ENCODE measurements at places on chromosomes 1 and 21. TPM values are rescaled to one million over a fixed set of nuclear protein-coding genes. Genes with fewer than 3 reads are reported as not detected.

The TP73 gene
- 1.0 TPM for total RNA-seq

The PPIH gene
- 38.5 TPM for total RNA-seq

The VAV3 gene
- 31.6 TPM for total RNA-seq

The CLDN19 gene
- not detected for total RNA-seq

The NUAK2 gene
- total RNA-seq = 29.6 TPM

The DYNLT4 gene
- 1.2 TPM for total RNA-seq

The DCST1 gene
- total RNA-seq = not detected

The LRRN2 gene
- total RNA-seq = 2.6 TPM

The SPATA6 gene
- 34.9 TPM for total RNA-seq

The GPR37L1 gene
- total RNA-seq = not detected

The GSTM2 gene
- total RNA-seq = 100 TPM

The DIO1 gene
- not detected for total RNA-seq

The FOXO6 gene
- 0.46 TPM for total RNA-seq

The NPPB gene
- total RNA-seq = not detected

The LYST gene
- total RNA-seq = 113 TPM

The RAB7B gene
- total RNA-seq = 1.0 TPM

The MRPL37 gene
- 44.1 TPM for total RNA-seq

The NR1I3 gene
- not detected for total RNA-seq

The DDX20 gene
- total RNA-seq = 38.3 TPM

The CLCA4 gene
- not detected for total RNA-seq

The CCDC17 gene
- 4.7 TPM for total RNA-seq

The OR2L5 gene
- 0.98 TPM for total RNA-seq

The PER3 gene
- 14.1 TPM for total RNA-seq

The BNIPL gene
- total RNA-seq = 1.4 TPM

The C1orf198 gene
- 19.7 TPM for total RNA-seq

The C8B gene
- not detected for total RNA-seq

The TRMT1L gene
- total RNA-seq = 35.6 TPM

The HMGCL gene
- total RNA-seq = 35.5 TPM

The TNFSF18 gene
- 0.27 TPM for total RNA-seq

The SH2D1B gene
- 4.3 TPM for total RNA-seq

The MXRA8 gene
- 50.9 TPM for total RNA-seq

The C1orf87 gene
- not detected for total RNA-seq

The SPRR2A gene
- total RNA-seq = not detected

The CR1 gene
- 290 TPM for total RNA-seq

The TBX19 gene
- 3.0 TPM for total RNA-seq

The NCF2 gene
- total RNA-seq = 96.3 TPM

The LENEP gene
- total RNA-seq = not detected

The ANKRD34A gene
- 2.3 TPM for total RNA-seq

The PKP1 gene
- not detected for total RNA-seq

The HENMT1 gene
- 11.8 TPM for total RNA-seq

The PAX7 gene
- not detected for total RNA-seq
